ENCODE measurements at places on chromosomes 7 and 10.

- H3K4me1 ChIP-seq, result no peaks in the 10 kb centered on the region
- no peak for DNase-seq
- H3K27me3 ChIP-seq, result no peaks in the 10 kb centered on the region
- no peak overlapping the region for H3K27ac ChIP-seq
- H3K4me3 ChIP-seq, result no peak overlapping the region
These were observed 16.3 kb downstream of the YAE1 start for GRCh38 chr7:39582536-39582935.

DNA sequence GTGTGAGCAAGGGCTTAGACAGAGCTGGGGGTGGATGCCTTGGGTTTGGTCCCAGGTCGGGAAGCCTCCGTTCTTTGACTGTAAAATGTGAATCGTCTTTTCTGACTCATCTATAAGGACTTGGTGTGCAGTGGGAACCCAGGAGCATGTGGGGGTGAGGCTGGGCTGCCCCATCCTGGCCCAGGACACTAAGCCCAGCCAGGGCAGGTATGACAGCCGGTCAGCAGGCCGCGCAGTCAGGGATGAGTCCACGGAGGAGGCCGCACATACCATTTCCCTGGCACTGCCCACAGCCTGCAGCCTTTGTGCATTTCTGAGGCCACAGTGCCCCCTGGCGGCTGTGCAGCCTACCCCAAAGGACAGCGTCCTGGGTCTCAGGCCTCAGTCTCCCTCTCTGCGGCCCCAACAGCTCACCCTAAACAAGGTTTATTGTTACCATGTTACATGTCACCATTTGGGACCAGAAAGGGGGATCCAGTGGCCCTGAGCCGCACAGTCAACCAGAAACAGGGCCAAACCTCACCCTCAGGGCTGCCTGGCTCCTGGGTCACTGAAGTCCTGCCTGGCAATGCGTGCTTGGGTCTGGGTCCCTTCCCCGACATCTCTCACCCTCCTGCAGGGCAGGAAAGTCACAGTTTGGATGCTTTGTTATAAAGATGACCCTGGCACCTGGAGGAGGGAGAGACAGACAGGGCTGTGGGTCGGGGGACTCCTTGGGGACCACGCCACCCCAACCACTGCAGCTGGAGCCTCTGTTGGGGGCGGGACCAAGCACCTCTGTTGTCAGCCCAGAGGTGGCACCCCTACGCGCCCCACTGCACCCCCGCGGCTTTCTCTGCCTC, 14.4 kb upstream of the SH2B2 start:
- no peaks in the 10 kb centered on the region for H3K4me1 ChIP-seq
- no peak overlapping the region for H3K27ac ChIP-seq
- H3K27me3 ChIP-seq, result no peaks in the 10 kb centered on the region
- no peak overlapping the region for H3K4me3 ChIP-seq

DNA sequence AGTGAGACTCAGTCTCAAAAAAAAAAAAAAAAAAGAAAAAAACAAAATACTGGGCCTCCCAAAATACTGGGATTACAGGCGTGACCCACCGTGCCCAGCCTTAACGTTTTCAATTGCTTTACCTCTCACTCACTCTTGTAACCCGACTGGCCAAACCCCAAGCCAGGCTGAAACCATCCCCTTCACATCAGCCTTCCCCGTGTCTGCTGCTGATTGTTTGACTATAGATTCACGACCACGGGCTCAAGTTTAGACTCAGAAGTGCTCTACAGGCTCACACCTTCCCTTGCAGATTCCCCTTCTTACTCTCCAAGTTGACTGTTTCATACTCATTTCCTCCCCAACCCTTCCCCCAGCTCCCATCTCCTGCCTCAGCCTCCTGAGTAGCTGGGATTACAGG, 22.3 kb downstream of the TYW1 start:
- no peak for DNase-seq
- H3K4me1 ChIP-seq, result no peaks in the 10 kb centered on the region
- H3K27ac ChIP-seq, result no peak overlapping the region
- H3K36me3 ChIP-seq, result peaks cover 65% of the 10 kb centered on the region
- H3K27me3 ChIP-seq, result no peaks in the 10 kb centered on the region

GRCh38 chr10:124872681-124873080, 69.2 kb upstream of the ZRANB1 start:
- H3K4me3 ChIP-seq, result no peak overlapping the region
- H3K4me1 ChIP-seq, result no peaks in the 10 kb centered on the region
- no peaks in the 10 kb centered on the region for H3K36me3 ChIP-seq
- H3K27me3 ChIP-seq, result no peaks in the 10 kb centered on the region
- no peak for DNase-seq

- H3K36me3 ChIP-seq, result no peaks in the 10 kb centered on the region
- no peak overlapping the region for H3K27ac ChIP-seq
- H3K4me3 ChIP-seq, result no peak overlapping the region
- H3K27me3 ChIP-seq, result no peaks in the 10 kb centered on the region
These were observed 143.3 kb upstream of the RSU1 start for GRCh38 chr10:16960551-16960950.

GRCh38 chr10:970311-971149, 17.7 kb upstream of the GTPBP4 start:
- H3K27ac ChIP-seq, result no peak overlapping the region
- H3K27me3 ChIP-seq, result no peaks in the 10 kb centered on the region
- H3K4me1 ChIP-seq, result no peaks in the 10 kb centered on the region
- no peaks in the 10 kb centered on the region for H3K36me3 ChIP-seq
- H3K4me3 ChIP-seq, result no peak overlapping the region
- DNase-seq, result no peak

DNA sequence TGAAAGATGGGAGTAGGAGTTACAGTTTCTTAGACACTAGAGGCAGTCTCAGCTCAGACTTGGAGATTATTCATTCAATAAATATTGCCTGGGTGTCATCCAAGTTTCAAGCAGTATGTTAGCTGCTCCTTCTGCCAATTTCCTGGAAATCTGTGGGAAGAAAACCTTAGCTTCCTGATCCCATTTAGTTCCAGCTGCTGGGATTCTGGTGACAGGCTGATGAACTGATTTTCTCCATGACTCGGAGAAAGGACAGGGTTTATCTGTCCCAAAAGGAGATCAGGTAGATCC, 95.8 kb downstream of the CLEC2L start:
- H3K27ac ChIP-seq, result no peak overlapping the region
- H3K36me3 ChIP-seq, result peaks cover 75% of the 10 kb centered on the region
- H3K4me3 ChIP-seq, result no peak overlapping the region

- no peaks in the 10 kb centered on the region for H3K36me3 ChIP-seq
- H3K27me3 ChIP-seq, result peaks cover 4% of the 10 kb centered on the region
- no peak for DNase-seq
- no peak overlapping the region for H3K4me3 ChIP-seq
These were observed 59.9 kb upstream of the INPP5A start for GRCh38 chr10:132477398-132478340.

DNA sequence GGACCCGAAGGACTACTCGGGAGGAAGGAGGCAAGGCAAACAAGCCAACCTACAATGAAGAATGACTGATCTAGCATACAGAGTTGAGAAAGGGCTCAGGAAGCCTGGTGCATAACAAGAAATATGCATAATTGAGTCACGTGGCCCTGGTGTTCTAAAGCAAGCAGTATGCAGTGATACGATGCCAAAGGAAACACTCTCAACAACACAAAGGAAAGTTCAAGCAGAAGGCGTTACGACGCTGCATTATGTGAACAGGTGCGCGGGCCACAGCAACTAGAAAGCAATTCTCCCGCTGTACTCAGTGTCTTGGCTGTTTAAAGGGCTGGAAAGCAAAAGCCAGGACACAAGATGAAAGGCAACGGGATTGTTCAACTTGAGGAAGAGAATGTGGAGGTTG, 100.8 kb downstream of the PRTFDC1 start:
- no peaks in the 10 kb centered on the region for H3K4me1 ChIP-seq
- H3K27ac ChIP-seq, result no peak overlapping the region
- DNase-seq, result no peak
- H3K36me3 ChIP-seq, result no peaks in the 10 kb centered on the region

DNA sequence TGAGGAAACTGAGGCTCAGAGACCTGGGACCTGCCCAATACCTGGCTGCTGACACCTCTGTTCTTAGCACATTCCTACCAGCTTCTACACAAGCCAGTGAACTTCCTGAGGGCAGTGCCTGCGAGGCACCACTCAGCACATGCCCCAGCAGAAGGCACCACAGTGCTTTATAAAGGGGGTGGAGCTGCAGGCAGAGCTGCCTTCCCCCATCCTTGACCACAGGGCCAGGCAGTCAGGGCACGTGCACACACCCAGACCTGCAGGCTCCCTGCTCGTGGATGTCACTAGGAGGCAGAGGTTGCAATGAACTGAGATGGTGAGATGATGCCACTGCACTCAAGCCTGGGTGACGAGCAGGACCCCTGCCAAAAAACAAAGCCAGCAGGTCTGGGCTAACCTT, 39.2 kb upstream of the TUBB8 start:
- H3K27ac ChIP-seq, result no peak overlapping the region
- DNase-seq, result no peak
- no peaks in the 10 kb centered on the region for H3K27me3 ChIP-seq
- no peaks in the 10 kb centered on the region for H3K4me1 ChIP-seq
- H3K4me3 ChIP-seq, result no peak overlapping the region
- no peaks in the 10 kb centered on the region for H3K36me3 ChIP-seq

GRCh38 chr10:131790021-131790420, 110.8 kb upstream of the PPP2R2D start:
- no peaks in the 10 kb centered on the region for H3K4me1 ChIP-seq
- no peak overlapping the region for H3K27ac ChIP-seq
- no peaks in the 10 kb centered on the region for H3K36me3 ChIP-seq
- no peaks in the 10 kb centered on the region for H3K27me3 ChIP-seq
- no peak overlapping the region for H3K4me3 ChIP-seq
- DNase-seq, result no peak

DNA sequence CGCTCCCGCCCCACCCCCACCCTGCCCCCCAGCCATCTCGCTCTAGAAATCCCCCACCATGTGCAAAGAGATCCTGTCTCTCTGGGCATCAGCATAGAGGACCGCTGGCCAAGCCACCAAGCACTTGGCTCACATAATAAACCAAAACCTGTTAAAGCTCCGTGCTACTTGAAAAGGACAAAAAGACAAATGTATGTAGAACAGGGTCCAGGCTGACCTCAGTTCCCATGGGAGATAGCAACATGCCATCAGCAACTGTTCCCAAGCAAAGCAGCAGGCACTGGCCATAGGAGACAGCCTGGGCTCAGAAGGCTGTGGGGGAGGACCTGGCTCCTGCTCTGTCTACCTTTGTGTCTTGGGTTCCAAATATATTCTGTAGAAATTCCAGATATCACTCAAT, 38.4 kb upstream of the GDF10 start:
- no peaks in the 10 kb centered on the region for H3K4me1 ChIP-seq
- H3K27ac ChIP-seq, result no peak overlapping the region
- no peak overlapping the region for H3K4me3 ChIP-seq
- H3K27me3 ChIP-seq, result no peaks in the 10 kb centered on the region
- no peaks in the 10 kb centered on the region for H3K36me3 ChIP-seq

DNA sequence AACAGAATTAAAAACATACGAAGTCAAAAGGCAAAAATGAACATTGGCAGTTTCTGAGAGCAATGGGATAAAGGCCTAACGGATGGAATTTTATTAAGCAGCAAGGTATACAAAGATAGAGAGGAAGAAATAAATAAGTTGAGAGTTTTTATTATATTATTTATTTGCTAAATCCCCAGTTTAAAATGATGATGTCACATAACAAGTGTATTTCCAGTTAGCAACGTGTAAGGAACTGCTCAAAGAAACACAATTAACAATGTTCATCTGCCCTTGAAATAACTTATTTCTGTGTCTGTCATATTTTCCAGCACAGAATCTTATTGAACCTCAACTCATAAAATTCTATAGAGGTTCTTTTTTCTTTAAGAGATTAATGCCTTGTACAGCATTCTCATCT, 108.6 kb upstream of the TMEM106B start:
- no peaks in the 10 kb centered on the region for H3K27me3 ChIP-seq
- no peak overlapping the region for H3K4me3 ChIP-seq
- no peak overlapping the region for H3K27ac ChIP-seq
- H3K36me3 ChIP-seq, result no peaks in the 10 kb centered on the region
- no peaks in the 10 kb centered on the region for H3K4me1 ChIP-seq

GRCh38 chr7:93245525-93246432, 13.6 kb downstream of the VPS50 start:
- H3K4me3 ChIP-seq, result no peak overlapping the region
- no peaks in the 10 kb centered on the region for H3K4me1 ChIP-seq
- H3K27ac ChIP-seq, result no peak overlapping the region
- no peak for DNase-seq
- H3K27me3 ChIP-seq, result no peaks in the 10 kb centered on the region

- no peak overlapping the region for H3K4me3 ChIP-seq
- no peaks in the 10 kb centered on the region for H3K27me3 ChIP-seq
- no peak overlapping the region for H3K27ac ChIP-seq
- no peaks in the 10 kb centered on the region for H3K4me1 ChIP-seq
These were observed 197.2 kb downstream of the HECW1 start for GRCh38 chr7:43309706-43310022.

GRCh38 chr7:50685135-50686065, 97.3 kb downstream of the GRB10 start:
- H3K27ac ChIP-seq, result peak overlapping the region; percentile 20
- peaks cover 15% of the 10 kb centered on the region for H3K36me3 ChIP-seq
- H3K4me3 ChIP-seq, result no peak overlapping the region
- no peak for DNase-seq

GRCh38 chr10:30002426-30003266, 56.7 kb downstream of the JCAD start:
- H3K27me3 ChIP-seq, result no peaks in the 10 kb centered on the region
- H3K4me3 ChIP-seq, result no peak overlapping the region
- DNase-seq, result peak; percentile 92
- H3K4me1 ChIP-seq, result peaks cover 35% of the 10 kb centered on the region
- H3K36me3 ChIP-seq, result no peaks in the 10 kb centered on the region

DNA sequence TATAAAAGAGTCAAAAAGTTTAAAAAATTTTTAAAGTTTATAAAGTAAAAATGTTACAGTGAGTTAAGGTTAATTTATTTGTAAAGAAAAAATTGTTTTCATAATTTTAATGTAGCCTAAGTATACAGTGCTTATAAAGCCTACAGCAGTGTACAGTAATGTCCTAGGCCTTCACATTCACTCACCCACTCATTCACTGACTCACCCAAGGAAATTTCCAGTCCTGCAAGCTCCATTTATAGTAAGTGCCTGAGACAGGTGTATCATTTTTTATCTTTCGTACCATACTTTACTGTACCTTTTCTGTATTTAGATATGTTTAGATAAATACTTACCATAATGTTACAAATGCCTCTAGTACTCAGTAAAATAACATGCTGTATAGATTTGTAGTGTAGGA, 269.7 kb upstream of the PHF14 start:
- H3K4me1 ChIP-seq, result no peaks in the 10 kb centered on the region
- no peak for DNase-seq
- no peak overlapping the region for H3K27ac ChIP-seq
- H3K27me3 ChIP-seq, result no peaks in the 10 kb centered on the region
